Mesendoderm (in vitro differentiated cells): ENCODE measurements at places on chromosomes 7 and 10.

- no peaks in the 10 kb centered on the region for H3K27me3 ChIP-seq
- no peaks in the 10 kb centered on the region for H3K36me3 ChIP-seq
- no peak overlapping the region for H3K27ac ChIP-seq
- no peak for DNase-seq
- H3K4me1 ChIP-seq, result no peaks in the 10 kb centered on the region
Observed at GRCh38 chr10:114638821-114639625, 19.1 kb downstream of the ABLIM1 start.

DNA sequence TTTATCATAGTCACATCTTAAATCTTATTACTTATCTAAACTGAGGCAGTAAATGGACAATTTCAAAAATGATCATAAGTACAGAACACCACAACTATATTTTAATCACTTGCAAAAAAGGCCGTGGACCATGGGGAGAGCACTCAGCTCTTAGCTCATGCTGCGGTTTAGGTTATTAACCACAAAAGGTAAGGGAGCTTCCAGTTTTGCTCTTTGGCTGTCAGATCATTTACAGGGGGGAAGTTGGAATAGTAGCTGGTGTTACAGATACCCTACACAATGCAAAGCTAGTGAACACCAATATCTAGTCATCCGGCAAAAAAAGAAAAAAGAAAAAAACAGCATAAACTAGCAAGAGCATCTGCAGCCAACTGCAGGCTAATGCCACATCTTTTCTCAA is 147.0 kb downstream of the BBS9 start:
- H3K27me3 ChIP-seq, result peaks cover under 1% of the 10 kb centered on the region
- no peak for DNase-seq
- H3K4me1 ChIP-seq, result no peaks in the 10 kb centered on the region
- no peak overlapping the region for H3K27ac ChIP-seq

GRCh38 chr7:12821746-12822145 is 134.3 kb downstream of the ARL4A start:
- H3K4me1 ChIP-seq, result no peaks in the 10 kb centered on the region
- DNase-seq, result no peak

- H3K4me1 ChIP-seq, result peaks cover 2% of the 10 kb centered on the region
- no peak overlapping the region for H3K27ac ChIP-seq
- no peak for DNase-seq
- no peaks in the 10 kb centered on the region for H3K36me3 ChIP-seq
- no peak overlapping the region for H3K4me3 ChIP-seq
Observed at GRCh38 chr7:139860090-139860775, 31.2 kb downstream of the TBXAS1 start.

GRCh38 chr7:33646166-33646565 is 259.2 kb upstream of the BMPER start:
- H3K27ac ChIP-seq, result no peak overlapping the region
- no peaks in the 10 kb centered on the region for H3K27me3 ChIP-seq
- H3K4me1 ChIP-seq, result no peaks in the 10 kb centered on the region

GRCh38 chr10:24701447-24701846 is 22.2 kb downstream of the ARHGAP21 start:
- no peak overlapping the region for H3K27ac ChIP-seq
- no peaks in the 10 kb centered on the region for H3K27me3 ChIP-seq
- DNase-seq, result no peak
- H3K36me3 ChIP-seq, result no peaks in the 10 kb centered on the region
- no peak overlapping the region for H3K4me3 ChIP-seq

DNA sequence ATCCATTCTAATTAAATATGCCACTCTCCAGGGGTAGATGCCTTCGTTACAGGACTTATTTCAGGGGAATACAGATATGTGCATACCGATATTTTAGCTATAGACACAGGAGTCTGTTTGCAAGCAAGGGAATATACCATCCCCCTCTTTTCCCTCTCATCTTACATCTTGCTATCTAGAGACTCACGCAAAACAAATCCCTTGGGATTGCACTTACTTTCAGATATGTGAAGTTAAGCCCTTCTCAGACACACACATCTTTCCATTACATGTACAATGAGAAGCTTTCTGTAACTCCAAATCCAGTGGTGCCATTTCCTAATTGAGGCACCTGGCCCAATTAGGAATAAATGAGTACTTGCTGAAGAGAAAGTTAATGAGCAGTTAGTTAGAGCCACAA is 250.4 kb upstream of the FZD8 start:
- DNase-seq, result no peak
- H3K4me1 ChIP-seq, result no peaks in the 10 kb centered on the region
- no peak overlapping the region for H3K4me3 ChIP-seq
- no peaks in the 10 kb centered on the region for H3K36me3 ChIP-seq
- H3K27ac ChIP-seq, result no peak overlapping the region

DNA sequence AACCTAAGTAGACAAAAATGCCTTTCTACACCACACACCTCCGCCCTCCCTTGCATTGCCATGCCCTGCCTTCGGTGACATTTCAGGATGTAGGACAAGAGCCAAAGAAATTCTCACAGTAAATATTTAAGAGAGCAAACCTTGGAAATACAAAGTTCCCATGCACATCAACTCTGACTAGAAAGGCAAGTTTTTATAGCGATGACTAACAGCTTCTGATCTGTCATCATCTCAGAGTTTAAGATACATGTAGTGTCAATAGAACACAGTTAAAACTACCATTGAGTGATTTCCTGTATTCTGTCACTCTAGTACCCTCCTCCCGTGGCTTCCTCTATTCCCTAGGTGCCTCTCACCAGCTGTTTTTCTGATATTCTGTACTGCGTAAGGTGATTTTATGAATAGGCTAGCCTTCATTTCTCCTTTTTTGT is 20.7 kb downstream of the SLC16A9 start:
- no peaks in the 10 kb centered on the region for H3K4me1 ChIP-seq
- no peak for DNase-seq
- H3K27ac ChIP-seq, result no peak overlapping the region
- H3K36me3 ChIP-seq, result no peaks in the 10 kb centered on the region

DNA sequence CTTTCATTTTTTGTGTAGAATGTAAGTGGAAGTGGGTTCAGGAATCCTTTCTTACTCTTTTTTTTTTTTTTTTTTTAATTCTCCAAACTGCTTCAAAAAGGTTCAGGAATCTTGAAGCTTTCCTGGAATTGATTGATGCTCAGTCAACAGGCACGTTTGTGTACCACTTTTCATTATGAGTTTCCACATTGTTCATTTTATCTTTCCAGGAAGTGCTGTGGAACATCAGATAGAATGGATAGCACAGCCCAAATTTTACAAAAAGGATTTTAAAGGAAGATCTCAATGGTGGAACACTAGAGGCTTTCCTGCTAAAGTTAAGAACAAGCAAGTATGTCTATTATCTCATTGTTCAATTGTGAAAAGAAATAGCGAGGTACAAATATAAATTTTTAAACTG is 1.9 kb upstream of the PPP1R35 start:
- no peaks in the 10 kb centered on the region for H3K27me3 ChIP-seq
- H3K4me1 ChIP-seq, result no peaks in the 10 kb centered on the region
- H3K27ac ChIP-seq, result no peak overlapping the region
- no peak overlapping the region for H3K4me3 ChIP-seq

- DNase-seq, result no peak
- no peak overlapping the region for H3K4me3 ChIP-seq
- H3K27me3 ChIP-seq, result no peaks in the 10 kb centered on the region
- H3K4me1 ChIP-seq, result no peaks in the 10 kb centered on the region
Observed at GRCh38 chr10:131186547-131187253, 124.8 kb downstream of the TCERG1L start.

- H3K4me3 ChIP-seq, result no peak overlapping the region
- H3K4me1 ChIP-seq, result no peaks in the 10 kb centered on the region
- H3K36me3 ChIP-seq, result no peaks in the 10 kb centered on the region
- no peak overlapping the region for H3K27ac ChIP-seq
- peak; percentile 50 for DNase-seq
Observed at GRCh38 chr10:125283191-125283835, 123.0 kb upstream of the CTBP2 start.

DNA sequence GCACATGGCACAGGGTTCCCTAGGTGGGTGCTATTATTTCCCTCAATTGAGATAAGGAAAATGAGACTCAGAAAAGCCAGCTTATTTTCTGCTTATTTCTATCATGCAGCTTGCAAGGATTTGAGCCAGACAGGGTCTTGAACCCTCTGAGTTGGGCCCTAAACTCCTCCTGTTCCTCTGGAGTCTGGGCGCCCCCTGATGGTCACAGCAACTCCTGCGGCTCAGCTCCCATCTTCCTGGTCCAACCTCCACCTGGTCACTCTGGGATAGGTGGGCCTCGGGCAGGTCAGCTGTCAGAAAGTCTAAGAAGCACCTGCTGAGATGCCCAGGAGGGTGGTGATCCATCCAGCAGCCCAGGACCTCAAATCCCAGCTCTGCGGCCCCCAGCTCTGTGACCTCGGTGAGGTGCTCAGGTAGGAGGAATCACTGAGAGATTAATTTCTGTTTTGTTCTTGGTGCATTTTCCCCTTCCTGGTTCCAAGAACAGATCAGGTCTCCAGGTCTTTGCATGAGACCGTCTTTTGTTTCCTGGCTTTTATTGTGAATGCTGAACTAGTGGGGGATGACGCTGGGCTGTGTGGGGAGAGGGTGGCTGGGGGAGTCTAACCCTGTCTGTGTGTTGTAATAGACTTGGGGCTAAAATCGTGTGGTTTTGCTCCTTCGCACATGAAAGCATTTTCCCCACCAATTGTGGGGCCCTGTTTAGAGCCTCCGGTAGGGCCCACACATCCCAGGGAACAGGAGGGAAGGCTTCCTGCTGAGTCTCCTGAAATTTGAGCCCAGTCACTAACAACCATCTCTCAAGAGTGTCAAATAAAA is 32.8 kb downstream of the TMEM130 start:
- H3K4me3 ChIP-seq, result no peak overlapping the region
- H3K4me1 ChIP-seq, result no peaks in the 10 kb centered on the region
- peak; percentile 74 for DNase-seq
- H3K36me3 ChIP-seq, result no peaks in the 10 kb centered on the region

DNA sequence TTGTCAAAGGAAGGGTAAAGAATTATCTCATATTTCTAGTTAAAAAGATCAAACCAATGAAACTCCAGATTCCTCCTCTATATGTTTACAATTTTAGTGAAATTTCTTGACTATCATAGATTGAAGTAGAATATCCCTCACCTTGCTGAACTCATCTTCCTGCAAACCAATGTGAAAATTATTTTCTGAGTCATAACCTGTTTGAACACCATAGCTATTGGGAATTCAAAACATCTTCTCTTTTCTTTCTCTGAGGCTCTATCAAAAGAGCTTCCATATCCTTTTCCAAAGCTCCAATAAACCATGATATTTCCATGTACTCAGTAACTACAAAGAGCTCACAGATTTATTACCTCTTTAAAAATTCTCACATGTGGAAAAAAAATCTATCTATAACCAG is 134.3 kb downstream of the DOCK4 start:
- no peak overlapping the region for H3K4me3 ChIP-seq
- no peak overlapping the region for H3K27ac ChIP-seq
- DNase-seq, result no peak
- H3K36me3 ChIP-seq, result no peaks in the 10 kb centered on the region

GRCh38 chr7:105016709-105017656 is 3.0 kb downstream of the KMT2E start:
- no peak overlapping the region for H3K27ac ChIP-seq
- no peaks in the 10 kb centered on the region for H3K4me1 ChIP-seq
- H3K4me3 ChIP-seq, result no peak overlapping the region
- H3K27me3 ChIP-seq, result no peaks in the 10 kb centered on the region
- DNase-seq, result peak; percentile 28

DNA sequence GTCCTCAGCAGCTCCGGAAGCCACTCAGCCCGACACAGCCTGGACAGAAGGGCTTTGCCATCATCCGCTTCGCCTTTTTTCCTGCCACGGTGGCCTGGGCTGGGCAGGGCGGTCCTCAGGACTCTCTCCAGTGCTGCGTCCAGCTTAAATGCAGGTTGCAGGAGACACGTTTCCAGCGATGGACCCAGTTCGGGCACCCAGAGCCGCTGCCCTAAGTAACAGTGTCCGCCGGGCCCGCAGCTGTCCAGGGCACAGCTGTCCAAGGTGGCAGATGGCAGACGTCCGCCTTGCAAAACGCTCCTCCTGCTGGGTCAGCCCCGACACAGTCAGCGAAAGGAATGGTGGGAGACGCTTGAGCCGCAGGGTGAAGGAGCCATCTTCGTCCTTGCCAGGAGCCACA is 37.0 kb upstream of the FOXL3 start:
- DNase-seq, result no peak
- no peaks in the 10 kb centered on the region for H3K27me3 ChIP-seq
- H3K4me1 ChIP-seq, result no peaks in the 10 kb centered on the region

DNA sequence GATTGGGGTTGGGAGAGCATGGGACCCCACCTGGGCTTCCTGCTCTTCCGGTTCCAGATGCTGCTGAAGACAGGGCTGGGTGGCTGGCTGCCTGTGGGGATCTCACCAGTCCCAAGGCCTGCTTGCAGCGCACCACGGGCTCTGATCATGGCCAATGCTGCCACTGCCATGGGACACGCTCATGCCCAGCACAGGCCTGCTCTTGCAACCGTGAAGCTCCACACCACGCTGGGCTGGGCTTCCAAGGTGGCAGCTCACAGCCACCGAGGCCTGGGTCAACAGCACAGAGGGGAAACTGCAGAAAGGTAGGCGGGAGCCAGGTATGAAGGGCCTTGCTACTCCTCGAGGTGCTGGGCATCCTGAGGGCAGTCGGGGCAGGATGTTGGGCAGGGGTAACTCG is 72.1 kb upstream of the LRRC18 start:
- H3K4me3 ChIP-seq, result no peak overlapping the region
- no peak overlapping the region for H3K27ac ChIP-seq
- DNase-seq, result no peak
- H3K36me3 ChIP-seq, result no peaks in the 10 kb centered on the region
- H3K27me3 ChIP-seq, result no peaks in the 10 kb centered on the region

DNA sequence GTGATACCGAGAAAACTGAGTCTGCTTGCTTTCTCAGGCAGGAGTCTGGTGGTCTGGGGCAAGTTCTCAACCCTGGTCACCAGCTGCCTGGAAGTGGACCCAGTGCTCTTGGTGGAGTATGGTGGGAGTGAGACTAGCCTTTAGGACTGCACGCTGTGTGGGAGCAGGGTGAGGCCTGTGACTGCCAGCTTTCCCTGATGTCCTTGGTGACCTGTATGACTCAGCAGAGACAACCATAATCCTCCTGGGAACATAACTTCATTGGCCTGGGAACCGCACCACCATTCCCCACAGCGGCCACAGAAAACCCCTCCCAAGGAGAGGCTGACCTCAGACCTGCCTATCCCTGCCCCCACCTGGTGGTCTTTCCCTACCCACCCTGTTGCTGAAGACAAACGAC is 139.5 kb upstream of the CHRM2 start:
- no peaks in the 10 kb centered on the region for H3K27me3 ChIP-seq
- H3K27ac ChIP-seq, result no peak overlapping the region
- H3K4me3 ChIP-seq, result no peak overlapping the region
- H3K4me1 ChIP-seq, result no peaks in the 10 kb centered on the region
- no peak for DNase-seq

GRCh38 chr10:61135276-61135721 is 191.3 kb upstream of the RHOBTB1 start:
- no peaks in the 10 kb centered on the region for H3K36me3 ChIP-seq
- no peak overlapping the region for H3K27ac ChIP-seq
- no peak overlapping the region for H3K4me3 ChIP-seq
- DNase-seq, result peak; percentile 37
- H3K4me1 ChIP-seq, result peaks cover 9% of the 10 kb centered on the region
